ENCODE measurements at places on chromosomes 4 and X. TPM values are rescaled to one million over a fixed set of nuclear protein-coding genes. Genes with fewer than 3 reads are reported as not detected.

NLRP2B gene
- total RNA-seq, result not detected

- no peak for DNase-seq
Measured at GRCh38 chrX:42567268-42567667, 210.7 kb downstream of the PPP1R2C start.

- no peak for DNase-seq
Measured at GRCh38 chrX:15207994-15208393, 61.9 kb downstream of the ASB9 start.

- no peak for DNase-seq
Measured at GRCh38 chr4:101177154-101177553, 170.2 kb downstream of the PPP3CA start.

DNA sequence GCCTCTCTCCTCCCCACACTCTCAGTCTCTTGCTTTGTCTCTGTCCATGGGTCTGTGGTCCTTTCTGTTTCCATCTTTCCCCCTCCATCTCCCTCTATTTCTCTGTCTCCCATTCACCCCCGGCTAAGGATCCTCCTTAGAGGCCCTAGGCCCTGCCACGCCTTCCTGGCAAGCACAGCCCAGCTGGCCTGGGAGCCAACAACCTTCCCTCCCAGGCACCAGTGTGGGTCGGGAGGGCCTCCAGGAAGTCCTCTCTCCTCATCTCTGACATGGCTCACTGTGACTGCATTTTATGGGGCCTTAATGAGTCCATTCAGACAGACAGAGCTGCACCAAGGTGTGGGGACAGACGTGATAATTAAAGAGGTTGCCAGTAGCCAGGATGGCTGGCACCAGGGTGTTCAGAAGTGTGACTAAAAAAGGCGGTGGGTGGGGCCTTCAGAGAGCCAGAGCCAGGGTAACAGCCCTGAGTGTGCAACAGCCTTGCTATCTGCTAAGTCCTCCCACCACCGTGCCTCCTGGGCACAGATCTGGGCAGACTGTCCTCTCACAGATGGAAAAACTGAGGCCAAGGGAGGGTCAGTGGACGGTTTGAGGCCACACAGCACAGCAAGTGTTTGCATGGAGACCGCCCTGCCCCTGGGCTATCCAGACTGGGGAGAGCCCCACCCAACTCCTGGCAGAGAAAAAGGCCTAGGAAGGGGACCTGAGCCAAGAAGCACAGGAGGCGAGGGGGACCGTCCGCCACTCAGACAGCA is 31.5 kb downstream of the BLOC1S4 start:
- no peak for DNase-seq
